Bone marrow (tissue), 2 donors: ENCODE measurements at places on chromosomes 2 and 18.

GRCh38 chr2:134167015-134167414 lies 86.9 kb upstream of the MGAT5 start:
- no peak for DNase-seq

- no peak for DNase-seq
These were observed 87.9 kb upstream of the ALPP start for GRCh38 chr2:232290668-232291067.

GRCh38 chr2:212945526-212945925 lies 205.9 kb downstream of the IKZF2 start:
- no peak for DNase-seq

GRCh38 chr2:64317707-64318475 lies 136.1 kb upstream of the LGALSL start:
- DNase-seq = no peak

DNA sequence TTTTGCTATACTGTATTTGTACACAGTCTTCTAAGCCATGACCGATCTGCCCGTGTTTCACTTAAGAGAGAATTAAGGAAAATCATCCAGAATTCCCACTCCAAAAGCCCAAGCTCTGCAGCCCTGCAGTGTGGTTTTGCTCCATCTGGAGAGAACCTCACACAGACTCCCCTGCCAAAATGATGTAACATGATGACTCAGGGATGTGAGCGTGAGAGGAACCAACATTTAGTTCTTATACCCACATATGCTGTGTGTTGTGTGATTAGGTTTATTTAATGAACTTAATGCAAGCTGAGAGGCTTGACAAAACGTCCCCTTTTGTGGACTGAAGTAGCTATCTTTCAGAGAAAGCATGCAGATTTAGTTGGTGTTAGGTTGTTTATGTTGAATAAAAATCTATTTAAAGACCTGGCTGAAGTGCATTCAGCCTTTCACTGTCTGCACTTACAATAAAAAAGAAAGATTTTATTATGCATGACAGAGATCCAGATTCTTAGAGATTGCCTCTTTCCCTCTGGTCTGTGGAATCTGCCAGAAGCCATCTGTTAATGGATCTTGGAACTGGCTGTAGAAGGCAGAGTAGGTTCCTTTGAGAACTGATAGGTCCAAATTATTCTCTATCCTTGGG lies 6.3 kb downstream of the RAB12 start:
- DNase-seq = peak; percentile 13

DNA sequence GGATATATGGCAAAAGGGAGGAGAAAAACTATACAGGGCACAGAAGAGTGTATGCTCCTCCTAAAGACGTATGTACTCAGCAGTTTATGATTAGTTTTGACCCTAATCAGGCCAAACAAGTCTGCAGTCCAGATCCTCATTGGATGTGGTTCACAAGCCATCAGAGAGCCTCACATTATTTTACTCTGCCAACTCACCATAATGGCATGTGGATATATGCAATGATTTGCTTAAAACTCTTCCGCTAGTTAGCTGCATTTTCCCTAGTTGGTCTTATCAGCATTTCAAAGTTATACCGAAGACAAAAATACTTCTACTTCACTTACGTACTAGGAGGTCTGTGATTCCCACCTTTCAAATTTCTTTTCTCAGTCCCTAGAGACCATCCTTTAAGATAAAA lies 198.4 kb downstream of the CMPK2 start:
- DNase-seq = no peak

- DNase-seq = no peak
These were observed 149.7 kb downstream of the GLI2 start for GRCh38 chr2:120885321-120885720.

DNA sequence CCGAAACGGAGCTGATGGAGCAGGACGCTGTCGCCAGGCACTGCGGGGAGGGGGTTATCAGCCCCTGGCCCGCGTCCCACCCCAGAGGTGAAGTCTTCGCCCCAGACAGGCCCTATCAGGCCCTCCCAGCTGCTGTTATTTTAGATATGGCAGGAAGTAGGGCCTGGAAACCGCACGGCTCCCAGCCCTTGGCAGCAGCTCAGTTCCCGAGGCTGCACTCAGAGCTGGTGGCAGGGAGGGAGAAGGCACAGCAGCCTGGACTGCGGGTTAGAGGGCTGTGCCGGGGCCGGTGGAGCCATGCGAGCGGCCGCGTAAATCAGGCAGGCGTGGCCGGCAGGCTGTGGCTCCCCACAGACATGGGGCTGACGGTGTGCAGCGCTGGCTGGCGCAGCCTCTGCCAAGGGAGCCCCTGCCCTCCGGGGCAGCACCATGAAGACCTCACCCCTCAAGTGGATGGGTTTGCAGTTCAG lies 111.4 kb downstream of the NFATC1 start:
- DNase-seq = peak; percentile 60

DNA sequence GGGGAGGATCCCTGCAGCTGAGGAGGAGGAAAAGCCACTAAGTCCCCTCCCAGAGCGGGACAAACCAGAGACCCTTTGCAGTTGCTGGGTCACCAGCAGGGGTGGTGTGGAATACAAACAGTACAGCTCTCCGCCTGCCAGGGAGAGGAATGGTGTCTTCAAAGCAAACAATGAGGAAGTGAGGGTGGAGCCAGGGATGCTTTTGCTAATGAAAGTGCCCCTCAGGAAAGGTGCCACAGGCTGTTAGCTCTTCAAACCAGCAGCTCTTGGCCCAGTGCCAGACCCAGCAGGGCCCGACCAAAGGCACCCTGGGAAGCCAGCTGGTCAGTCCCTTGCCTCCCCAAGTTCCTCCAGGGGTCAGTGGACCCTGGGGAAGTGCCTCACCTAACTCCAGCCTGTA lies 102.8 kb downstream of the HIBCH start:
- no peak for DNase-seq
